Activated gamma-delta T cell treated with anti-CD3 and anti-CD28 coated beads, Interleukin-2, amount 50 U/mL, for 16 hours (primary cell): ENCODE measurements at places on chromosomes 7 and 10.

DNA sequence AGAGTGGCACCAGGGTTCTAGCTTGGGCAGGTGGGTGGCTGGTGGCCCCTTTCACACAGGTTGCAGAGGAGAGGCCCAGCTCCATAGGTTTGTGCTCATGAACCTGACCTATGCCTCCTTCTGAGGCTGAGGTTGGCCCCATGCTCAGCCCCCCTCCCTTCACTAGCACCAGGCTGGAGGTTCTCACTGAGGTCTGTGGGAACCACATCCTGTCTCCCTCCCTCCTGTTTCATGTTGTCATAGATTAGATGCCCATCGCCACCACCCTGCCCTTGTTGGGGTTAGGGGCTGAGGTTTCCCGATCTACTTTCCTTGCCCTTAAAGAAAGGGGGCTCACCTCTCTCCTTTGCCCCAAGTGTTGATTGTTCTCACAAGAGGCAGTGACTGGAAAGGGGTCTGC, 14.7 kb downstream of the NEUROG3 start:
- DNase-seq, result no peak

DNA sequence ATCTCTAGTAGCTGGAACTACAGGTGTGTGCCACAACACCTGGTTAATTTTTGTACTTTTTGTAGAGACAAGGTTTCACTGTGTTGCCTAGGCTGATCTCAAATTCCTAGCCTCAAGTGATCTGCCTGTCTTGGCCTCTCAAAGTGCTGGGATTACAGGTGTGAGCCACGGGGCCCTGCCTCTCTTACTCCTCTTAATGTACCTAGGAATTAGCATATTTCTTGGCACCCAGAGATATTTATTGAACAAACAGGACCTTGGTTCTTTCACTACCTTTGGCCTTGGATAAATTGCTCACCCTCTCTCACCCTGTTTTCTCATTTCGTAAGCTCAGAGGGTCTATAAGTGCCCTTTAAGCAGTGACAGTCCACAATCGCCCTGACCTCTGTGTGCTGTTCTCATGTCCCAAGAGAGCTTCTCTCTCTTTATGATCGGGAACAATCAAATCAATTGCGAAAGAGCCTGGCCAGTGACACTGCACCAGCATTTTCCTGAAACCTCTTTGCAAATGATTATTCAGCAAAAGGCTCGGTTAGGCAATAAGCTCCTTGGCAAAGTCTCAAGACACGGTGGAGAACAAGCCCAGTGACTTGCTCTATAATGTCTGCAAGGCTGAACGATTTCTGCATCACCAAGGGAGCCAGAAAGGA, 117.7 kb downstream of the APBB1IP start:
- DNase-seq, result no peak

DNA sequence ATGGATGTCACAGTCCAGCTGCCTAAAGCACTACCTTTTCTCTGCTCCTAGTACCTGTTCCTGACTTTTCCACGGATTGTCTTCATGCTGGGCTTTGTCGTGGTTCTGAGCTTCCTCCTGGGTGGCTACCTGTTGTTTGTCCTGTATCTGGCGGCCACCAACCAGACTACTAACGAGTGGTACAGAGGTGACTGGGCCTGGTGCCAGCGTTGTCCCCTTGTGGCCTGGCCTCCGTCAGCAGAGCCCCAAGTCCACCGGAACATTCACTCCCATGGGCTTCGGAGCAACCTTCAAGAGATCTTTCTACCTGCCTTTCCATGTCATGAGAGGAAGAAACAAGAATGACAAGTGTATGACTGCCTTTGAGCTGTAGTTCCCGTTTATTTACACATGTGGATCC, 1.3 kb upstream of the INTS15 start:
- no peak for DNase-seq

GRCh38 chr10:20170661-20171060, 354.4 kb downstream of the PLXDC2 start:
- DNase-seq, result no peak

DNA sequence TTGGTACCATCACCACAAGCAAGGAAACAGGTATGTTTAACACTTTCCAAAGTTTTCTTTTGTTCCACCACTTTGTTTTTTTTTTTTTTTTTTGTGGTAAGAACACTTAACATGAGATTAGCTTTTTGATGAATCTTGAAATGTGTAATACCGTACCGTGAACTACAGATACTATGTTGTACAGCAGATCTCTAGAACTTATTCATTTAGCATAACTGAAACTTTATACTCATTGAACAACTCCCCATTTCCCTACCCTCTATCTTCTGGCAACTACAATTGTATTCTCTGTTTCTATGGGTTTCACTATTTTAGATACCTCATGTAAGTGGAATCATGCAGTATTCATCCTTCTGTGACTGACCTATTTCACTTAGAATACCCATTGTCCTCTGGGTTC, 162.7 kb upstream of the ITGB1 start:
- no peak for DNase-seq

DNA sequence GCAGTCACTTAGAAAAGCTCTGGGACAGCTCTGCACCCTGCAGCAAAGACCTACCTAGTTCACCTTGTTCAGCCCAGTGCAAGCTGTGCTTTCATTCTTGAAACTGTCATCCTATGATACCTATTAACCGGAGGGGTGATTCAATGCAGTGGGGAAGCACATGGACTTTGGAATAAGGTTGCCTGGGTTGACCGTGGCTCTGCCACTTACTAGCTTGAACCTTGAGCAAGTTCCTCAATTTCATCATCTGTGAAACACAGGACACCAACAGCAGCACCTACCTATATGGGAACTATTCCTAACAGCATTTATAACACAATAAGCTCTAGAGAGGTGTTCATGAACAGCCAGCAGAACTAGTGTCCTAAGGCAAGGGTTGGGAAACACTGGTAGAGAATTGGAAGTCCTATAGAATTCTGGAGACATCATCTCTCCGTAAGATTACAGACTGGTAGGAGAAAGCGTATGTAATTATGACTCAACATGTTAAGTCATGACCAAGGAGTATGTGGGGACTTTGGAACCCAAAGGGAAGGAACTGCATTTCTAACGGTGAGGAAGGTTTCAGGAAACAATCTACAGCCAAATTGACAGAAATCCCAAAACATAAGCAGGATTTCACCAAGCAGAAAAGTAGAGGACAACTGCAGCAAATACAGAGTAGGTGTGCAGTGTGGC, 270.0 kb downstream of the USP6NL start:
- DNase-seq, result no peak

DNA sequence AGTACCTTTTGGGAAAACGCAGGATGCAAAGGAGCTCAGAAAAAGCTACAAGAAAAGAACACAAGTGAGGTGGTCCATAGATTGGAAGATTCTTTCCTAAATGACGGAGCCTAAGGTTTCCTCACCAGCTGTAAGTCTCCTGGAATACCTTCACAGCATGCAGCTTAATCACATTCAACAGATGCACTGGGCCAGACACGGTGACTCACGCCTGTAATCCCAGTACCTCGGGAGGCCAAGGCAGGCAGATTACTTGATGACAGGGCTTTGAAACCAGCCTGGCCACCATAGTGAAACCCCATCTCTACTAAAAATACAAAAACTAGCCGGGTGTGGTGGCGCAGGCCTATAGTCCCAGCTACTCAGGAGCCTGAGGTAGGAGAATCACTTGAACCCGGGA, 228.7 kb downstream of the FRMD4A start:
- DNase-seq, result no peak
